ENCODE measurements at places on chromosomes 6 and 20.

DNA sequence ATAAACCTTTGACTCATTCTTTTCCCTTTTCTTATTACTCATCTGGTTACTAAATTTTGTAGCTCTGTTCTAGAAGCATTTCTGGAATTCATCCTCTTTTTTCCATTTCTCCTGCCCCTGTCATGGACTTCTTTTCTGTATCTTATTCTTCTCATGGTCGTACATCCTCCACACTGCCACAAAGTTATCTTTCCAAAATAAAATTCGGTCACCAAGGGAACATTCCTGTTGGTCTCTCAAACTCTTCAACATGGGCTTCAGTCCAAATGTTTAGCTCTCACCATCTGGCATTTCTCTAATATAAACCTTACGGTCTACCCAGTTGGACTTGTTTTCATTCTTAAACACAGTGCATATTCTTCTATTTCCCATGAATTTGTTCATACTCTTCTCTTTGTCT, 428.8 kb upstream of the ID4 start:
- DNase-seq = no peak

GRCh38 chr6:23073821-23074220, 504.5 kb downstream of the HDGFL1 start:
- no peak for DNase-seq

DNA sequence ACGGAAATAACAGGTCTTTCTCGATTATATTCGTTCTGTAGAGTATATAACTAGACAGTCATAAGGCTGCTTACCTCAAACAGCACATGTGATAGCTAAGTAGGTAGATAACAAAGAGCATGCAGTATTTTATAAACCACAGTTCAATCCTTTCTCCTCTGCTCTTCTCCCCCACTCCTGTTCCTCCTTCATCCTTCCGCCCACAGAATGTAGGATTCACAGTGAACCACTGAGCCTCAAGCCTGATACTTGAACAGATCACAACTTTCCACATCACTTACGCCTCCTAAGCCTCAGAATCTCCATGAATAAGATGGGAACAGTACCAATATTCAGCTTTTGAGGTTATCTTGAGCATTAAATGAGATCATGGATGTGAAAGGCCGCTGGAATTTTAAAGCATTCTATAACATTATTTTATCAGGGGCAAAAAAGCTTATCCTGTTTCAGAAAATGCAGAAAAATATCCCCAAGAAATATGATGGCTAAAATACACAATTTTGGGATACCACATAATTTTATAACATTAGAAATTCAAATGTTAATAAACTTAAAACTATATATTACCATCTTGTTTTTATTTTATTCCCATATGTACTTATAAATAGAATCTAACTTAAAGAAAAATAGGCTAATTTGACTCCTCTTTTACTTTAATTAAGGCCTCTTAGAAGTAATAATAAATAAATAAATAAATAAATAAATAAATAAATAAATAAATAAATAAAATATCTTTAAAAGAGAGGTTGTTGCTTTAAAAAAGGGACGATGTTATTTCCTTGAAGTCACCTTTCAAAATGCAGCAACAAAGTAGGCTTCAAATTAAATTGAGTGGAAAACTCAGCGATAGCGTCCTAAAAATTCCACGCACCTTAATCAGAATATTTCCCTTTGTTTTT, 33.4 kb downstream of the MTFR2 start:
- no peak for DNase-seq

DNA sequence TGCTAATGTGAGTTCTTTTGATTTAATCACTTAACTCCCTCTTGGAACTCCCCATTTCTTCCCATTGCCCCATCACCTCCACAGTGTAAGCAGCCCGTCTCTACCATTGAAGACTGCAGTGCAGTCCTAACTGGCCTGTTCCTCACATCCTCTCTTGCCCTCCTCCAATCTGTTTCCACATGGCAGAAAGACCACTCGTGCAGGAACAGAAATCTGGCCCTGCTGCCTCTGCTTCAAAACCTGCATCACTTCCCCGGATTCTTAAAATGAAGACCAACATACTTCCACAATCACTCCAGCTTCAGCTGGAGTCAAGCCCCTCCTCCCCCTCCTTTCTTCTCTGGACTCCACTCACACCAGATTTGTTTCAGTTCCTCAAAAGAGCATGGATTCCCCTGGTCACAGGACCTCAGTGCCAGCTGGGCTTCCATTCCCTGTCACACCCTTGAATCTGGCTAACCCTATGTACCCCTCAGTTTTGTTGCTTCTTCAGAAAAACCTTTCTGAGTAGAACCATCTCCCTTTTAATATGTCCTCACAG, 802.3 kb downstream of the MAFB start:
- DNase-seq = no peak

- DNase-seq = no peak
Measured at GRCh38 chr6:129632172-129632613, 77.8 kb downstream of the ARHGAP18 start.

DNA sequence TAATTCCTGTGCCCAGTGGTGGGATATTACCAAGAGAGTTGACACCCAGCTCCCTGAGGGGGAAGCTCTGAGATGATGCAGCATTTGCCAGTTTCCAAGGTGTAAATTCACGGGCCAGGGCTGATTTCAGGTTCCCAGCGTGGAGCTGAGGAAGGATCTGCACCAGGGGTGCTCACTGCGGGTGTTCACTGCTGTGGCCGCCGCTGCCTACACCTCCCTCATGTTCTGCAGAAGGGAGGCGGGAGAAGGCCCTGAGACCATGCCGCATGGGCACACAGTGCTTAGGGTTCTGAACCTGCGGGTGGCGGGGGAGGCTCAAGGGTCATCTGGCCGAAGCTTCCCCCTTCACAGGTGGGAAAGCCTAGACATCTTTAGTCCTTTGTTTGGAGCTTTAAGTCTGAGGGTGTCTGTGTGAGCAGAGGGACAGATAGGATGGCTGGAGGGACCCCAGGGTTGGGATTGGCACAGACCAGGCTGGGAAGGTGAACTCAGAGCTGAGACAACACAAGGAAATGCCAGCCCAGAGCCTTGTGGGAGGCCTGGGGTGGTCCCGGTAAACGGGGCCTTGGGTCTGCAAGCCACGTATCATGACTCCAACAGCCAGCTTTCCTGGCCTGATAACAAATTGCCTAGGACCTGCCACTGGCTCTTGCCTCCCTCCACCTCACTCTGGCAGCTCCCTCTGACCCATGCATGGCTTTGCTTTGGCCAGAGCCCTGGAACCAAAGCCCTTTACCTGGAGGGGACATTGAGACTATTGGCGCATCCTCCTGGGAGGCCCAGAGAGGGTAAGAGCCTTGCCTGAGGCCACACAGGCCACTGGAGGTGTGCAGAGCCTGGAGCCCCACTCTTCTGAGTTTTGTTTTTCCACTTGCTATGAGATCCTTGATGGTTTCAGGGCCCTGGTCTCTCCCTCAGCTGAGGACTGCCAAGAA, 40.4 kb downstream of the SYNJ2 start:
- DNase-seq = no peak
